ENCODE measurements at places on chromosomes 13 and 19.

DNA sequence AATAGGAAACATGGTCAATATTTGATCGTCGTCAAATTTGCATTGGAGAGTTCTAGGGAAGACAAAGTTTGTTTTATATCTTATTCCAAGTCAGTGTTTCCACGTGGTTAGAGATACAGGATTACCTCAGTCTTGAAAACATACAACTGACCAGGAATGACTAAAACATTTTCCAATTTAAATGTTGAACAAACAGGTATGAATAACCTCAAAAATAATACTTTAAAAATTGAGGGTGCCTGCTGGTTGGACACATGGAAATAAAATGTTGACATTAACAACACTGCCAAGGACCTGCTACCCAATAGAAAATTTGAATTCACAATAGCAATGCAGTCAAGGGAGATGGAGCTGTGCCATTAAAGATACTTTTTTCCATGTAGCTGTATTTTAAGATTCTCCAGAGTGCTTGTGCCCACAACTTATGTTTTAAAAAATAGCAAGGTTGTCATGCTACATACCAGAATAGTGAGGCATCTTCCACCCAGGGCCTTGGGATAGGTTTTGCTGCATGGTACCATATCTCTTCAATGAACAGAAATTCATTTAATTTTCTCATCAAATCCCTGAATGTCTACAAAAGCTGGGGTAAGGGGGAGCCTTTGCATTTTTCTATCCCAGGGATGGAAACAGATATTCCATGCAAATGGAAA, 260.8 kb downstream of the EFNB2 start:
- peak; percentile 31 for DNase-seq

DNA sequence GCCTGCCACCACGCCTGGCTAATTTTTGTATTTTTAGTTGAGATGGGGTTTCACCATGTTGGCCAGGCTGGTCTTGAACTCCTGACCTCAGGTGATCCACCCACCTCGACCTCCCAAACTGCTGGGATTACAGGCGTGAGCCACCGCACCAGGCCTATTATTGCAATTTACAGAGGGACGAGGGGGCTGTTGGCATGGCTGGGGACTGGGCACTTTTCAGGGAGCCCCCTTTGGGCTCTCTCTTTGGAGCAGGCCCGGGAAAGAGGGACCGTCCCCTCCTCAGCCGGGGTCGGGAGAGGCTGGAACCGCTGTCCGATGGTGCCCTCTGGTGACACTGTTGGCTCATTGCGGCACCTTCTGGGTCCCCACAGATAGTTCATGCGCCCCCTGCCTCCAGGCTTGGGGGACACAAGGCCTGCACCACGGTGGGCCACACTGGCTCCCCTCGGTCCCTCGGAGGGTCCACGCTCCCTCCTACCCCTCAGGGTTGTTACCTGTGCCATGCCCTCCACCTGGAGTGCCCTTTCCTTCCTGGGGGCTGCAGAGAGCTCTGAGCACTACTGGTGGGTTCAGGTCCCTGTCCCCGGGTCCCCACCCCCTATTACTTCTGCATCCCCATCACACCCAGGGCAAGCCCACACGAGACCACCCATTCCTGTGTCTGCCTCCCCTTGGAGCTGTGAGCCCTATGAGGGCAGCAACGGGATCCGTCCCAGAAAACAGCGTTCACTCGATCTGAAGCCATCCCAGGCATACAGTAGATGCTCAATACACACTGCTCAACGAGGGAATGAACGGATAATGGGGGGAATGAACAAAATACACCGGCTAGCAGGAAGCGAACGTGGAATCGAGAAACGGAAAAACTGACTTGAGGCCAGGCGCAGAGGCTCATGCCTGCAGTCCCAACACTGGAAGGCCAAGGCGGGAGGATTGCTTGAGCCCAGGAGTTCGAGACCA, 12.5 kb downstream of the FEM1A start:
- DNase-seq, result peak; percentile 80

- DNase-seq, result no peak
These were observed 458.4 kb downstream of the SLITRK1 start for GRCh38 chr13:83423861-83424260.

DNA sequence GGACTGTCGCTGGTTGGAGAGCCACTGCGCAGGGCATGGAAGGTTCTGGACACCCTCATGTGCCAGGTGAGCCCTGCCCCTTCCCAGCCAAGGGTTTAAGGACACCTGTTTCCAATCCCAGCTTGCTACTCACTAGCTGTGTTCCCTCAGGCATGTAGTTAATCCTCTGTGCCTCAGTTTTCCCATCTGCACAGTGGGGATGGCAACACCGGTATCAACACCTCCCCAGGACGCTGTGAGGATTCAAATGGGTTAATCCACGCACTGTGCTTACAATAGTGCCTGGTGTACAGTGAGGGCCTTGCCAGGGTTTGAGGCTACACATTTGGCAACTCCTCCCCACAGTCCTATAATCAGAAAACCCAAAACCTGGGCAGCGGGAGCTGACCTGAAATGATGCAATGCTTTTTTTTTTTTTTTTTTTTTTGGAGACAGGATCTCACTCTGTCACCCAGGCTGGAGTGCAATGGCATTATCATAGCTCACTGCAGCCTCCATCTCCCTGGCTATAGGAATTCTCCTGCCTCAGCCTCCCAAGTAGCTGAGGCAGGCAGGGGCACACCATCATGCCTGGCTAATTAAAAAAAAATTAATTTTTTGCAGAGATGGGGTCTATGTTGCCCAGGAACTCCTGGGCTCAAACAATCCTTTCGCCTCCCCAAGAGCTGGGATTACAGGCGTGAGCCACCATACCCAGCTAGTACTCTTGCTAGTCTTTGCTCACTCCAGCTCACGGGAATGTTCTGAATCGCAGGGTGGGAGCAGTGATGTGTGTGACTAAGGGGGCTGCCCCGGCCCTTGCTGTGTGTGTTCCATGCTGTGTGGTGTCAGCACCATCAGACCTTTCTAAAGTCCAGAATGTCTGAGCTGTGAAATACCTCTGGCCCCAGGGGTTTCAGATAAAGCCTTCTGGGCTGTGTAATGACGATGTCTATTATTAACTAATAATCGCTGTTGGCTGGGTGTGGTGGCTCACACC, 2.3 kb downstream of the ACP4 start:
- DNase-seq, result peak; percentile 32

- DNase-seq, result no peak
These were observed 208.7 kb upstream of the OBI1 start for GRCh38 chr13:78867655-78868054.

DNA sequence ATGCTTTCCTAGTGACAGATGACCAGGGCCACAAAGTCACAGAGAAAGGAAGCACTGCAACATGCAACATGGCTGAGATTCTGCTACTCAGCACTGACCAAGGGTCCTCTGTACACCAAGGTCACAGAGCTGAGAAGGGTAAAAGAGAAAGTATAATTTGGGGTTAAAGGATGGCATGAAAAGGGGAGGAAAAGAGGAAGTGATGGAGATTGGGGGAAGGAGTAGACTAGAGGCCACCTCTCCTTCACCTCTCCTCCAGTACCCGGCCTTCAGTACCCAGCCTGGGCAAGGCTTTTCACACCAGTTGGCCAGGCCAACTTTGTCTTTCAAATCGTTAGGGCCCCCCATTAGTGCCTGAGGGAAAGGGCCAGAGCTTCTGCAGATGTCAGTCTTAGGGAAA, 6.3 kb upstream of the RPS19 start:
- DNase-seq, result no peak

DNA sequence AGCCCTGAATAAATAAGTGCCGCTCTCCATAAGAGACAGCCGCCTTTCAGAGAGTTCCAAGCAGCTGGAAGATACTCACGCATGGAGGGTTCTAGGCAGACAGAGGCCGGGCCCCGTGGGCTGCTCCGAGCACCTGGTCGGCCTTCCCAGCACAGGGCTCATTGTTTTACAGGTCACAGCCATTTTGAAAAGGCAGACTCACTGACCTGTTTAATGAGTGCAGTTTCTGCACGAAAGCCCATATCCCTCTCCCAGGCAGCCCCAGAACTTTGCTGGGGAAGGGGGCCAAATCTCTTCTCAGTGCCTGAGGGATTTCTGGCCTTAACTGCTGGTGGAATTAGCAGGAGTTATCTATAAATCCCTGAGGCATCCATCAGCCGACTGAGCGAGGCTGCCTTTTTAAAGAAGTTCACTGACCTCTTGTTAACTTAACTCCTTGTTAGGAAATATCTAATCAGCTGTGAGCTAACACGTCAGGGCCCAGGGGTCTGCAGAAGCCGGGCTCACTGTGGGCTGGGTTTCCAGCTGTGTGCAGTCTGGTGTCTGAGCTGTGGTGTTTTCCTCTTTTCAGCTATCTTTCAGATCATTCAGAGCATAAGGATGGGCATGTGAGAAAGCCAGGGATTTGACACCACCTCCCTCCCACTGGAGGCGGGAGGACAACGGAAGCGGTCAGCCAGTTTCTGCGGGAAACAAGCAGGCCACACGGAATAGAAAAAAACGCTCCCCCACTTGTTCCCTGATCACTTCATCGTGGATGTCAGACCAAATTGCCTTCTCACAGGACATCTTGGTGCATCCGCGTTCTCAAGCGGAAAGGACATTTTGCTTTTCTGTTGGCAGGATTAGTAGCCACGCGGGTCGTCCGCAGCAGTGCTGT, 23.3 kb downstream of the SERP2 start:
- no peak for DNase-seq

DNA sequence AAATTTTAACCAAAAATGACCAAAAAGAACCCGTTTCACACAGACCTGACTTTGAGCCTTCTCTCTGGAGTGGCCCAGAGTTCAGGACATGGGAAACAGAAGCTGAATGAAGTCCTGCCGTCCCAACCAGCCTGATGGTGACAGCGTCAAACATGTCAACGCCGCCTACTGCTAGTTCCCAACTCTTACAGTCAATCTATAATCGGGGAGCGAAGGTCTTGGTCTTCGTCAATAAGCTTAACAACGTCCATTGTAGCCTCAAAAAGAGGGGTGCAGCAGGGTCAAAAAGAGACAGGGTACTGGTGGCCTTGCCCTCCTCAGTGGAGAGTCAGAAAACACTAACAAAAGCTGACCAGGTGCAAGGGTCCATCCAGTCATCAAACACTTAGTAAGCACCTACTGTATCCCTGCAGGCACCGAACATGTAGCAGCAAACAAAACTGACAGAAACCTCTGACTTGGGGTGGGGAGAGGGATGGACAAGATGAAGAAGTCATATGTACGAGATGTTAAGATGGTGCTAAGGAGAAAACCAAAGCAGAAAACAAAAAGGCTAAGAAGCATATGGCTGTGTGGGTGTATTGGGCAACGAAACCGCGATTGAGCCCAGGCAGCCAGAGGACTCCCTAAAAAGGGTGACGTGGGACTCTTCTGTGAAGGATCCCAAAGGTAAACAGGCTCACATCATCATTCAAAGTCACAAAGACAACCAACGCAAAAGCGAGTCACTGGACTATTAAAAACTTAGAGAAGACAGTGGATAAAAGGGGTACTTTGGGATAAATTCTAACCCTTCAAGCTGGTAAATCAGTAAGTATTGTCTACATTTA, 12.0 kb downstream of the MLLT1 start:
- DNase-seq, result no peak

DNA sequence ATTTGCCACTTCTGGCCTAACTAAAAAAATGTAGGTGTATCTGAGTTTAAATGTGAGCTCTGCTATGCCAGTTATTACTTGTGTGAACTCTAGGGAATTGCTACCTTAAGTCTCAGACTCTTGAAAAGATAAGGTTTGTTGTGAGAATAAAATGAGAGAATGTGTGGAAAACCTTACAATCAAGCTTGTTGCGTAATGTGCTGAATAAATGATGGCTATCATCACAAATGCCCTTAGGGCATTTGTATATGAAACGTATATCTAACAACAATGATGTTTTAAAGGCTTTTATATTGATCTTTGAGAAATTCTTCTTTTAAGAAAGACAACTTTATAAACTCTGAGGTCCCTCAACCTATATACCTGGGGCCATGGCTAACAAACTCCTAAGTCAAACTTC, 384.8 kb downstream of the ITGBL1 start:
- no peak for DNase-seq

- no peak for DNase-seq
These were observed 145.9 kb upstream of the UBL3 start for GRCh38 chr13:29996316-29996715.

DNA sequence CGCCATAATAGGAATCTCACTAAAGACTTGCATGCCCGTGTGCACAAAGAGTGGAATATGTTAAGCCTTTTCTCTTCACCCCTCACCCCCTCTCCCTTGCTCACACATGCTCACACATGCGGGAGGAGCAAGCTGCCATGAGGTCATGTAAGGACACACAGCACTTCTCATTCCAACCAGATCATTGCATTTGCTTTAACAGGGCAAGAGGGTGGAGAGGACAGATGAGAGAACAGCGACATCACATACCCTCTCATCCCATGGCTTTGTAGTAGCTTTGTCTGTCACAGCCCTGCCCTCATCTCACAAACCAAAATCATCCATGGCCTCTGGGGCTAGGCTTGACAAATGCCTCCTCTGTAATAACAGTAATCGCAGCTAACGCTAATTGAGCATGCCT, 145.6 kb upstream of the FRY start:
- DNase-seq, result no peak

- DNase-seq, result no peak
These were observed 1712.7 kb downstream of the SLITRK5 start for GRCh38 chr13:89383891-89384290.

- no peak for DNase-seq
These were observed 665 bp upstream of the ATG4D start for GRCh38 chr19:10543059-10543419.

GRCh38 chr13:59236944-59237343, 926.8 kb downstream of the DIAPH3 start:
- DNase-seq, result no peak

- DNase-seq, result no peak
These were observed 6.0 kb upstream of the ZNF614 start for GRCh38 chr19:52034051-52034728.

DNA sequence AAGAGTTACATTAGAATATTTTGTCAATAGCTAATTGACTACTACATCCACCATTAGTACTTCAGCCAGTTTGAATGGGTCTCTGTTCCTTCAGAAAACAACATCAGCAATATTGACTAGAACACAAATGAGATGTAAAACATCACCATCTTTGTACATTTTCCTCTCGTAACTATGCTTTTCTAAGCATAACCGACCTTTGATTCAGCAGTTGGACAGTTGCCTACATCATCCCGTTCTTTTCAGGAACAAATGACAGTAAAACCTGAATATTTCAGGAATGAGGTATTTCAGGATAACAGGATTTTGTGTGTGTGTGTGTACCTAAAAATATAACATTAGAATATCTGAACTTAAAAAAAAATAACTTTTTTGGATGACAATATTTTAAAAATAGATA, 60.9 kb downstream of the STARD13 start:
- no peak for DNase-seq

GRCh38 chr13:31485651-31486051, 253.7 kb upstream of the RXFP2 start:
- no peak for DNase-seq

- no peak for DNase-seq
These were observed 31.7 kb downstream of the CEBPG start for GRCh38 chr19:33405254-33405552.

DNA sequence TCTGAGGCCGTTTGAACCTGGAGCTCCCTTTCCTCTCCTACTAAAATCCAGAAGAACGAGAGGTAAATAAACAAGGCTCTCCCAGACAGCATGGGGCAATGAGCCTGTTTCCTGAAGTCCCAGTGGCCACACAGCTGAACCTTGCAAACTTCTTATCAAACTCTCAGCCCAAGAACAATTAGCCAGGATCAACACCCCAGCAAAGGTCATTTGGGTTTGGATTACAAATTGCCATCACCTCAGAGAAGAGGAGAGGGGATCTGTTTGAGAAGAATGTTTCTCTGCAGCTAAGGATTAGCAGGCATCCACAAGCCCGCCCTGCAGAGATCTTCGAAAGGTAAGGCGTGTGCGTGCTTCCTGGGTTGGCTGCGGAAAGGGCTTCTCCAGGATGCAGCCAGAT, 201.9 kb upstream of the SOX1 start:
- no peak for DNase-seq

Measured in PC-3 (cell line).